ENCODE measurements at places on chromosomes 6 and 20.

GRCh38 chr6:150806790-150807189 lies 58.7 kb upstream of the MTHFD1L start:
- no peak for DNase-seq

GRCh38 chr6:161403717-161404116 lies 129.9 kb upstream of the AGPAT4 start:
- DNase-seq = no peak

DNA sequence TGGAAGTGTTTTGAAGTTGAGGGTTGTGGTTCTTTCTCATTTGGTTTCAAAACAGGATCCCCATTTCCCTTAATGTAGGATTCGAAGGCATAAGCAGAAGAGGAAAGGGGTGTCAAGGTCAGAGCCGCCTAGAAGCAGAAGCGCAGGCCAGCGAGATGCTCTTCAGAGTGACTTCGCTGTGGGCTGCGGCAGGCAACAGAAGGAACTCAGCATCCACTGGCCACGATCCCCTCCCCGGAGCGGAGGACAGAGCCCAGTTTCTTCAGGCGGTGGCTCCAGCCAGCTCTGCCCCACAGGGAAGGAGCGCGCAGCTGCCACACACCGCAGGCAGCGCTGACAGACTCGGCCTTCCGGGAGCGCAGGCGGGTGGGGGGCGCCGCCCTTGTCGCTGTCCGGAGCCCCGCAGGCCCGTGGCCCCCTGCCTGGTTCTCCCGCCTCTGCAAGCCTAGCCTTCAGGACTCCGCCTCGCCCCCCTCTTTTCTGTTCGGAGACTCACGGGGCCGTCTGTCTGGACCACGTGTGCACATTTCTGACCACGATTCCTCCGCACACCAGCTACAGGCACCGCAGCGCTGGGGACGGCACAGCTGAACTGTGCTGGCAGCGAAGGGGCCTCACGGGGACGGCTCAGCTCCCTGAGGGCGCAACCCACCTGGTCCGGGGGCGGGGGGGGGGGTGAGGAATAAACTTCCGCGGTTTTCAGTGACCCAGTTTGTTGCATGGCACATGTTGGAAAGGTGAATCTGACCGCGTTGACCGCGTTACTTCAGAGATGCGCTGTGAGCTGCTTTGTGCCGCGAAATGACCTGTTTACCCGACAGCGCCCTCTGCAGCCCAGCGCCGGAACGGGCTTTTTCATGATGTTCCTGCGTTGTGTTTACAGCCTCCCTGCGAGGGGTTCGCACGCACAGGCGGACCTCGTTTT lies 26.1 kb downstream of the TTLL2 start:
- DNase-seq = peak; percentile 95

DNA sequence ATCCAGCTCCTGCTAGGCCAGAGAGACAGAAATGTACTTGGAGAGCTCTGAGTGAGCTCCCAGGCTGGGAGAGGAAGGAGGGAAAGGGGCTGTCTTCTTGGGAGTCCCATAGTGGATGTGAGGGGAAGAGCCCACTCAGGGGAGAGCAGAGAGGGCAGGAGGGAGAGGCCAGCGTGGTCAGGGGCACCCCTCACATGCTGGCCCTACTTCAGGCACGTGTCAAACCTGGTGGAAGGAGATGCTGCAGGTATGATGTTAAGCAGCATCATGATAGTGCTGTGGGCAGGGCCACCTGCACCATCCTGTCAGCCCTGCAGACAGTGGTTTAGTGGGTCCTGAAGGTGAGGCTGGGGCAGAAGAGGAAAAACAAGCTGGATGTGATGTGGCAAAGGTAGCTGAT lies 265.4 kb upstream of the RNF24 start:
- no peak for DNase-seq

- peak; percentile 71 for DNase-seq
Measured at GRCh38 chr6:167827583-167828324, 1.0 kb downstream of the AFDN start.

Data from activated CD8-positive, alpha-beta memory T cell treated with anti-CD3 and anti-CD28 coated beads for 24 hours (primary cell).